Tibial nerve (tissue), 4 donors: ENCODE measurements at places on chromosomes 2 and 18.

- DNase-seq = no peak
Measured at GRCh38 chr2:3784731-3785130, 81.4 kb downstream of the DCDC2C start.

GRCh38 chr2:101583861-101584260 lies 108.9 kb upstream of the RFX8 start:
- no peak for DNase-seq

GRCh38 chr18:46596119-46596518 lies 60.9 kb downstream of the LOXHD1 start:
- DNase-seq = no peak

- DNase-seq = no peak
Measured at GRCh38 chr2:31223749-31224148, 6.4 kb upstream of the CAPN14 start.
